ENCODE measurements at places on chromosomes 4 and X. TPM values are rescaled to one million over a fixed set of nuclear protein-coding genes. Genes with fewer than 3 reads are reported as not detected.

GRCh38 chrX:43530837-43531236, 125.3 kb upstream of the MAOA start:
- DNase-seq = no peak
- H3K4me1 ChIP-seq = no peaks in the 10 kb centered on the region
- no peaks in the 10 kb centered on the region for H3K27me3 ChIP-seq

DNA sequence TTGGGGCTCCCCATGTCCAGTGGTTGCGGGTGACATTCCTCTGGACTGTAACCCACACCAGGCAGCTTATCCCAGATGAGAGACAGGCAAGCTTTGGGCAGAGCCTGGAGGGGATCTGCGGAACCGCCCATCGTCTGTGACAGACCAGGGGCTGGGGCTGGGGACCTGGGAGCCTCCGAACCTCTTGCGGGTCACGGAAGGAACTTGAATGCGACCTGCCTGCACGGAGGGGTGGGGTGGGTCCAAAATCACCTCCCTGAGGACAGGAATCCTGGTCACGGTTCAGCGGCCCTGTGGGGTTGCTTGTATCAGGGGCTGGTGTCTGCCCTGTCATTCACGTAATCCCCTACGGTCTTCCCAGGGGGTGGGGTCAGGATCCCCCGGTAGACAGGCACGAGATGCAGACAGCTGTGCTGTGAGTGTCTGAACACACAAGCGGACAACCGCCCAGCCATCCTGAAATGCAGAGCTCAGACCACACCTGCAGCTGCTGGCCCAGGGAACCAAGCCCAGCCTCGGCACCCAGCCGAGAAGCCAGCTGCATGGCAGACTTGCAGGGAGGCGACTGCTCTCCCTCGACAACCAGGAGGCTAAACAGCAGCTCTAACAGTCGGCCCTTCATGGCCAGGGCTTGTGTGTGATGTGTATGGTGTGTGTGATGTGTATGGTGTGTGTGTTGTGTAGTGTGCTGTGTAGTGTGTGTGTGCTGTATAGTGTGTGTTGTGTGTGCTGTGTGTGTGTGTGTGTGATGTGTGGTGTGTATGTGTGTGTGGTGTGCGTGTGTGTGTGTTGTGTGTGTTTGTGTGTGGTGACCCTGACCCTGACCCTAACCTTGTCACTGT, 105.9 kb upstream of the ADRA2C start:
- H3K27ac ChIP-seq = no peak overlapping the region
- no peak overlapping the region for H3K4me3 ChIP-seq
- no peak for DNase-seq

- no peak for DNase-seq
- no peak overlapping the region for H3K27ac ChIP-seq
- no peak overlapping the region for H3K4me3 ChIP-seq
- no peaks in the 10 kb centered on the region for H3K36me3 ChIP-seq
- no peaks in the 10 kb centered on the region for H3K27me3 ChIP-seq
- H3K4me1 ChIP-seq = no peaks in the 10 kb centered on the region
Measured at GRCh38 chr4:69999420-69999819, 3.7 kb downstream of the STATH start.

Gene ITM2A
- polyA plus RNA-seq = not detected

Gene OTUD6A
- not detected for polyA plus RNA-seq

Gene TMPRSS11D
- polyA plus RNA-seq = not detected

Gene MAGEA2
- polyA plus RNA-seq = 0.05 TPM
